Stimulated activated CD4-positive, alpha-beta T cell treated with anti-CD3 and anti-CD28 coated beads, Interleukin-4, amount 100 ng/mL, for 48 hours (primary cell): ENCODE measurements at places on chromosomes 4 and X.

GRCh38 chr4:188190461-188190860 is 51.2 kb downstream of the TRIML1 start:
- DNase-seq, result no peak

GRCh38 chr4:128670513-128670912 is 139.0 kb upstream of the JADE1 start:
- no peak for DNase-seq

DNA sequence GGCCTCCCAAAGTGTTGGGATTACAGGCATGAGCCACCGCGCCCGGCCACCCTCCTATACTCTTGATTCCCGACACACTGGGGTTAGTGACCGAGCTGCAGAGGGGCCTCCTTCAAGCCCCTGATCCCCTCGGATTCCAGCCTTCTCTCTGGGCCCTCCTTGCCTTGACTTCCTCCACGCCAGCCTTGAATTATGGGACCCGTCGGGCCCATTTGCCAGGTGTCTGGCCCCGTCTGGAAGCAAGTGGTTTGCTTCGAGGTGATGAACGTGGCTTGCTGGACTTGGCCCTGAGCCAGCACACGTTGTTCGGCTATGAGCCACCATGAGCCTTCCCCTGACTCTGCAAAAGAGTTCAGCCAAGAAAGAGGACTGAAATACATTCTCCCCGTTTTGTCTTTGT is 37.4 kb upstream of the GRPEL1 start:
- DNase-seq, result no peak

DNA sequence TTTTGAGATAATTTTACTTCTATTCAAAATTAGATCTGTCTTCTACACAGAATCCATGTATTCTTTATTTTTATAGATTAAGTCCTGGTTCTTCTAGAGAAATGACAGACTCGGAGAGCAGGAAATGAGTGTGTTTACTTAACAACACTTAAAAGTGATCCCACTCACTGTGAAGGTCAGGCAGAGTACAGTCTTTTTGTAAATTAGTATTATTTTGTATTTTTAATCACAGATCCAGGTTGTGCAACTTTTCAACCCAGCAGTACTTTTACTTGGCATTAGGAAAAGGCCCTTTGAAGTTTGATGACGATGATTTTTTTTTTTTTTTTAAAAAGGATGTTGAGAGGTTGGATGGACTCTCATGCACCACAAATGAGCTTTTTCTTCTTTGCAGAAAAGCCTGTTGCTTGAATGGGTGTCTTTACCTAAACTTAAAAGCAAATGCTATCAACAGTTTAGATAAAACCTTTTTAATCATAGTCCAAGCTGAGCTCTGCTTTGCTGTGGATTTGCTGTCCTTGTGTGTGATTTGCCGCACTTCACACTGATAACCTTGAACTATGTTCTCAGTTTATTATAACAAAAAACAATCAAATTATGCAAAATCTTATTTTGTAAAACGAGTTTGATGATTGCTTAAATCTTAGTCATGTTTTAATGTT is 114.1 kb downstream of the MXRA5 start:
- no peak for DNase-seq

- DNase-seq, result no peak
These were observed 141.5 kb downstream of the RPS6KA6 start for GRCh38 chrX:84046403-84046984.

GRCh38 chrX:19347916-19348315 is 4.2 kb downstream of the PDHA1 start:
- DNase-seq, result no peak

GRCh38 chrX:107301253-107301652 is 94.8 kb downstream of the DNAAF6 start:
- DNase-seq, result no peak

DNA sequence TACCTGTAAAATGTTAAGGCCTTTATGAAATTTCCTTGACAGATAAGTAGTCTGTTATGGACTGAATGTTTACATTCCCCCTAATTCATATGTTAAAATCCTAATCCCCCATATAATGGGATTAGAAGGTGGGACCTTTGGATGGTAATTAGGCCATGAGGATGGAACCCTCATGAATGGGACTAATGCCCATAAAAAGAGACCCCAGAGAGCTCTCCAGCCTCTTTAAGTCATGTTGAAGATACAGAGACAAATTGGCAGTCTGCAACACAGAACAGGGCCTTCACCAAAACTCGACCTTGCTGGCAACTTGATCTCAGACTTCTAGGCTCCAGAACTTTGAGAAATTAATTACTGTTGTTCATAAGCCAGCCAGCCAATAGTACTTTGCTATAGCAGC is 1344.5 kb upstream of the PCDH7 start:
- DNase-seq, result no peak

DNA sequence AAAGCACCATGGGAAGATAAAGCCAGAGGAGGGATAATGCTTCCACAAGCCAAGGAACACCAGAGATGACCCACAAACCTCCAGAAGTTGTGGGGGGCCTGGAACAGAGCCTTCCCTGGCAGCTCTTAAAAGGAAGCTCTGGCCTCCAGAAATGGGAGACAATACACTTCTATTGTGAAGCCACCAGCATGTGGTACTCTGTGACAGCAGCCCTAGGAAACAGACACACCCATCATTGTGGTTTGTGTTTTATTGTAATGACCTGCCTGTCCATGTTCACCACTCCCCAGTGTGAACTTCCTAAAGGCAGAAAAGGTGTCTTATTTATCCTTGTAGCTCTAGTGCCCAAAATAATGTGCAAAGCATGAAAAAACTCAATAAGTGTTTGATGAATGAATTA is 264.1 kb upstream of the GATB start:
- DNase-seq, result no peak

- DNase-seq, result no peak
These were observed 53.3 kb upstream of the LAS1L start for GRCh38 chrX:65587616-65588526.

DNA sequence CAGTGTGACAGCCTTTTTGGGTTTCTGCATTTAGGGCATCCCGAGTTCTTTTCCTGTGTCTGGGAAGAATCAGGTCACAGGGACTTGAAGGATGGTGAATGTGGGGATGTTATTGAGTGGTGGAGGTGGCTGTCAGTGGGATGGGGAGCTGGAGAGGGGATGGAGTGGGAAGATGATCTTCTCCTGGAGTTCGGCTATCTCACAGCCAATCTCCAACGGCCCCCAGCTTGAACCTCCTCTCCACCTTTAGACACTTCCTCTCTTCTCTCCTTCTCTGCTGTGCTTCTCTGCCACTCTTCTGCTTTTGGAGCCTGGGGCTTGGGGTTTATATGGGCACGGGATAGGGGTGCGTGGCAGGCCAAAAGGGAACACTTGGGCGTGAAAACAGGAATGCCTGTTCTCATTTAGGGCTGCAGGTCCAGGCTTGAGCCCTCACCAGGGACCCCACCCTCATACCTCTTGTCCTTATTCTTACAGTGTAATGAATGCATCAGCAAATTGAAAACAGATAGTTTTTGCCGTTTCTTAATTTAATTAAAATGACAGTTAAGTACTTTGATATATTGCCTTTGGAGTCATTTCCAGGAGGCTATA is 37.5 kb downstream of the USP9X start:
- DNase-seq, result no peak

GRCh38 chr4:77360451-77360850 is 203.4 kb downstream of the CCNG2 start:
- no peak for DNase-seq

- no peak for DNase-seq
These were observed 759.6 kb downstream of the RAB28 start for GRCh38 chr4:12724510-12724909.

DNA sequence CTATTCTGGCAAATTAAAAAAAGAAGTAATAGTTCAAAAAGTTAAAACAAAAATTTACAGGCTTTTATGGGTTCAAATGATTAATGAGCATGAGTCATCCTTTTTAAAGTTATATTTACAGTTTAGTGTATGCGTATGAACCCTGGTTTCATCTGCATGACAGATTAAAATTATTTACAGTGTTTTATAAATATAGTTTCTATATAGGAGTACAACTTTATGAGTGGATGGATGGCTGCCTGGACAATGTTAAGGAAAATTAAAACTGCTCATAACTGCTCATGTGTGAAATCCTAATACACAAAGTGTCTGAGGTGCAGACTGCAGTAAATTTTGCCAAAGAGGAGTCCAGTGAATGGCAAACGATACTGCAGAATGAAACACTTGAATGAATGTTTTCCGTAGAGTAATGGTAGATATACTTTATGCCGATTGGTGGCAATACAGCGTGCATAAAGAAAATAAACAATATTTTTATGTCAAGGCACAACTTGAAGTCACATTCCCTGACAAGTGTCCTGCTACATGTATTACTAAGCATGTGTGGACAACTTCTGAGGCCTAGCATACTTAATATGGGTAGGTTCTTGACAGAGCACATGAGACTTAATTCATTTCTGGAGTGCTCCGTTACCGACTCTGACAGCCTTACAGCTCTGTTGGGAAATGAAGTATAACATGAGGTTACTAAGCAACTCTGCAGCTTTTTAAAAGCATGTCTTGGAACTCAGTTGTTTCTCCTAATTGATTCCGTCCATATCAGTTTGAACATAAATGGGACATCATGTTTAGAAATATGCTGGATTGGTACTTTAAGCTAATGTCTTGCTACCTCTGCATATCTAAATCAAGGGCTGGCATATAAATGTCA is 985.6 kb upstream of the PCDH7 start:
- DNase-seq, result no peak

GRCh38 chr4:7903791-7904516 is 35.7 kb downstream of the AFAP1 start:
- DNase-seq, result no peak

GRCh38 chr4:137621056-137621455 is 88.8 kb upstream of the PCDH18 start:
- DNase-seq, result no peak

- DNase-seq, result no peak
These were observed 103.2 kb upstream of the LANCL3 start for GRCh38 chrX:37468124-37468739.
